ENCODE measurements at places on chromosomes 3 and 15. TPM values are rescaled to one million over a fixed set of nuclear protein-coding genes. Genes with fewer than 3 reads are reported as not detected.

DNA sequence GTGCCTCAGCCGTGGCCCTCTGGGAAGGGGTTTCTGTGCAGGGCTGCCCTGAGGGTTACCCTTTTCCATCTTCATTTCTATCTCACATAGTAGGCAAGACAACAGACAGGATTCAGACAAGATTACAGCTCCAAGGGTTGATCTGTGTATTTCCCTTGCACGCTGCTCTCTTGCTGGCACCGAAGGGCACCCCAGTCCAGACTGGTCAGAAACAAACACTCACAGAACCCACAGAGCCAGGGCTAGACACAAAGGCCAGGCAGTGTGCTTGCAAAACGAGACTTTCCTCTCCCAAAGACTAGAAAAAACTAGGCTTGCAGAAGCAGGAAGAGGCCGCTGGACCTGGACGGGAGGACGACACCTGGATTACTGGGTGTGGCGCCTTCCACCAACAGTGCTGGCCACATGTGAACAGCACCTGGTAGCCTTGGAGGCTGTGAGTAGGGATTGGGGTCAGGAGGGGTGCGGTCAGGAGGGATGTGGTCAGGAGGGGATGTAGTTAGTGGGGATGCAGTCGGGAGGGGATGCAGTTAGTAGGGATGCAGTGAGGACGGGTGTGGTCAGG is 96.8 kb downstream of the BDH1 start:
- DNase-seq = no peak

DNA sequence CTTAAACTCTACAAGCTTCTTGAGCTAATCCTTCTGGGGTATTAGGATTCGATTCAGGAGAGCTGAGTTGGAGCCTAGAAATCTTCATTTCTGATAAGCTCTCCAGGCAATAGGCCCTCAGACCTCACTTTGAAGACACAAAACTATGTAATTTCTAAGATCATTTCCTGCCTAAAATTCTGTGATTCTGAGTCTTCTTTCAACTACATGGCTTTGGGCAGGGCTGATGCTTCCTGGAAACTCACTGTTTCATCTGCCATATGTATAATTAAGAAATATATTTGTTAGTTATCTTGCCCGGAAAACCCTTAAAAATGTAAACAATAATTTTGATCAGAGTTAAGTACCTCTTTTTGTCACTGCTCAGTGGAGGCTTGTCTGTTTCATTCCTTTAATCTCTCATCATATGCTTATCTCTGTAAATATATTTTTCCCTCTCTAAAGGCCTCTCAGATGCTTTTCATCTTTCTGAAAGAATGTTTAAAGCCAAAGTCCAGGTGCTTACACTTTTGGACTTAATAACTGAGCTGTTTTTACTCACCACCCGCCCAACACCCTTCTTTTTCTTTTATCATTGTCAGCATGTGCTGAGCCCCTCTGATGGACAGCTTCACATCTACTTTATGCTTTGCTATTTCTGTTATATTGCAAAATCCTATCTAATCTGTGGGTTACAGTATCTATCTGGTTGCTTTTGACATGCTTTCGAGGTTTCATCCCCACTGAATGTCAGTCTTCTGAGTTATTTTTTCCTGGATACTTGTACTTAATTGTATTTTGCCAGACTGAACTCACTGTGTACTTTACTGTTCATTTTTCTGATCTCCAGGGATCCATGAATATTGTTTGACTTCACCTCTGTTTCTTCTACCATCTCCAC is 38.2 kb downstream of the FILIP1L start:
- peak; percentile 76 for DNase-seq

DNA sequence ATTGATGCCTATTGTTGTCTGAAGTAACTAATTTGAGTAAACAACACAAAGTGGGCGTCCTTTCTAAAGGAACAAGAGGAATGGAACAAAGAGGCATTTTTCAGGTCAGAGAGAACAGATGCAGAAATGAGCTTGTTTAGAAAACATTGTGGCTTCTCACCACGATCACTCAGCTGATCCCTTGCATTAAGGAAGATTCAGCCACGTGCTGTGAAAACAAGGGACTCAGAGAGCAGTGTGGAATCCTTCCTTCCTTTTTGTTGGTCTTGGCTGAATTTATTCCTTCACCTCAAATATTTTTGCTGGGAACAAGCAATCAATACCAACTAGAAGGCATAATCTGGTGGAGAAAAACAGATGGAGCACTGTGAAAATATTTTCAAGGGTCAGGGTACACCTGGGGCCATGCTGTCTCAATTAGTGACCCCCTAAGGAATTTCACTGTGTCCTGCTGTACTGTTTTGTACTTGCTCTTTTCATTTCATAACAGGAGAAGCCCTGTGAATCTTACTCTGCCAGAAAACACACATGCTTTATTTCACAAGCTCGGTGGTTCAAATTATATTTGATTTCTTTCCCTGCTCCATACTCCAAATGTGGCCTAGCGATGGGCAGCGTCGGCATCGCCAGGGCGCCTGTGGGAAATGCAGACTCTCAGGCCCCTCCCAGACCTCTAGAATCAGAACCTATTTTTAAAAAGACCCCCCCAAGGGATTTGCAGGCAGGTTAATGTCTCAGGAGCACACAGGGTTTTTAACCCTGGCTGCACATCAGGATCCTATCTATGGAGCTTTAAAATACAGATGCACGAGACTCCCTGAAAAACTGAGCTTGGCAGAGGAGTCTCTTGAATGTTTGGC is 11.6 kb upstream of the SLC6A20 start:
- DNase-seq = no peak

DNA sequence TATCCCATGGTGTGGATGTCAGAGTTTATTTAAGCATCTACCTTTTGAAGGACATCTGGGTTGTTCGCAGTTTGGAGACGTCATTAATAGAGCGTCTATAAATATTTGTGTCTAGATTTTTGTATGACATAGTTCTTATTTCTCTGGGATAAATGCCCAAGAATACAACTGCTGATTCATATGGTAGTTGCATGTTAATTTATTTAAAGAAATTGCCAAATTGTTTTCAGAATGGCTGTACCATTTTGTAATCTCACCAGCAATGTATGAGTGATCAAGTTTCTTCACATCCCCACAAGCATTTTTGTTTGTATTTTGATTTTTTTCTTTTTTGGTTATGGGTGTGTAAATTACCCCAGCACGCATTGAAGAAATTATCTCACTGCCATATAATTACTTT is 656.9 kb downstream of the NTRK3 start:
- no peak for DNase-seq

DNA sequence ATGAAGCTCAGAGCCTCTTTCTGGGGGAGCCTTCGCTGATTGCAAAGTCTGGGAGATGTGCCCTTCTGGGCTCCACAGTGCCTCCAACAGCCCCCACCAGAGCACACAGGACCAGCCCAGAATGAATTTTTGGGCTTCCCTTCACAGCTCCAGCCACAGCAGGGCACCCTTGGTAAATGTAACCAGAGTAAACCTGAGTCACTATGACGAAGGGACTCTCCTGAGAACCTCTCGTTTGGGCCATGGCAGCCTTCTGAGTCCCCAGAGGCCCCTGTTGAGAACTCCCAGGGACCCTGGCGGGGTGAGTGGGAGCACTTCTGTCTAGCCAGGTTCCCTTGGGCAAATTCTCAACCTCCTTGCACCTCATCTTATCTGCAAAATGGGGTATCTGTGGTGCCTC is 20.8 kb downstream of the FAM3D start:
- no peak for DNase-seq

DNA sequence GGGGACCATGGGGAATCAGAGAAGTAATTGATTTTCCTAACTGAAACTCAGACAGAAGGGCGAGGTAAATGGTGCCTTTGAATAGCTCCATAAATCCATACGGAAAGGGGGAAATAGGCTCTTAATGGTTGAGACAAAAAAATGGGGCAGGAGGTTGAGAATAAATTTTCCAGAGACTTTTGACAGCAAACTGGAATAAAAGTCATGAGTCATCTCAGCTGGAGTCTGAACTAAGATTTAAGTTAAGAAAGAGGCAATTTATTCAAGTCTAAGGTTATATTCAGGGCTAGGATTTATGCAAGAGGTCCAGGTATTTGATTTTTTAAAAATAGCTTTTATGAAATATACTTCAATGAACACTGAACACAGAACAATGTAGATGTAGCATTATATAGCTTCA is 238.7 kb upstream of the RORA start:
- no peak for DNase-seq

- DNase-seq = no peak
Observed at GRCh38 chr15:28998511-28998910, 112.7 kb downstream of the APBA2 start.

DNA sequence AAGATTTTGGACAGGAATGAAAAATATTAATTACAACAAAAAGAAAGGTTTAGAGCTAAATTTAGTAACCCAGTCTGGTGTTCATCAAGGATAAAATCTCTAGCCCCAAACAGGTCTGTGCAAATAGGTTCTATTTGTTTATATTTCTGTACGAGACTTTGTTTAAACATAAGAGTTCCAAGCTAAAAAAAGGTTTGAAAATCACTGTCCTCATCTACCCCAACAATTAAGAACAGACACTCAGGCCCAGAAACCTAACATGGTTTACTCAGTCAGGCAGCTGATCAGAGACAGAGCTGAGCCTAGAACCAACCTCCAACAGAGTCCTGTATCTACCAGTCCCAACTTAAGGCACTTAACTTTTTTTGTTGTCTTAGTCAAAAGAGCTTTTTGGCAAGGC is 49.3 kb downstream of the SNX4 start:
- no peak for DNase-seq

DNA sequence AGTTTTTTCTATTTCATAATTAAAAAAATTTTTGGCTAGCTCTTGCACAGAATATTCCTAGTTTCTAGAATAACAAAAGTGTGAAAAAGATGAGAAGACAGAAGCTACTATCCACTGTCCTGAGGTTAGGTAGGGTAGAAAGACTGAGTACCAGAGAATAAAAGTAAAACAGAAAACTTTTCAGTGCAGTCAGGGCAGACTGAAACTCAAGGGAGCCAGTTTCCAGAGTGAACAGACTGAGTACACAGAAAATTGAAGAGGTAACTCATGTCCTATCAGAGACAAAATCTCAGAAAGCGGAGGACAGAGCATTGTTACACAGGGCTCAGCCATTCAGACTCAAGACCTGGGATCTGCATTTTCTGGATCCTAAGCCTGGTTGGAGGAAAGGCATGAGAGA is 8.8 kb upstream of the FBXO40 start:
- no peak for DNase-seq

DNA sequence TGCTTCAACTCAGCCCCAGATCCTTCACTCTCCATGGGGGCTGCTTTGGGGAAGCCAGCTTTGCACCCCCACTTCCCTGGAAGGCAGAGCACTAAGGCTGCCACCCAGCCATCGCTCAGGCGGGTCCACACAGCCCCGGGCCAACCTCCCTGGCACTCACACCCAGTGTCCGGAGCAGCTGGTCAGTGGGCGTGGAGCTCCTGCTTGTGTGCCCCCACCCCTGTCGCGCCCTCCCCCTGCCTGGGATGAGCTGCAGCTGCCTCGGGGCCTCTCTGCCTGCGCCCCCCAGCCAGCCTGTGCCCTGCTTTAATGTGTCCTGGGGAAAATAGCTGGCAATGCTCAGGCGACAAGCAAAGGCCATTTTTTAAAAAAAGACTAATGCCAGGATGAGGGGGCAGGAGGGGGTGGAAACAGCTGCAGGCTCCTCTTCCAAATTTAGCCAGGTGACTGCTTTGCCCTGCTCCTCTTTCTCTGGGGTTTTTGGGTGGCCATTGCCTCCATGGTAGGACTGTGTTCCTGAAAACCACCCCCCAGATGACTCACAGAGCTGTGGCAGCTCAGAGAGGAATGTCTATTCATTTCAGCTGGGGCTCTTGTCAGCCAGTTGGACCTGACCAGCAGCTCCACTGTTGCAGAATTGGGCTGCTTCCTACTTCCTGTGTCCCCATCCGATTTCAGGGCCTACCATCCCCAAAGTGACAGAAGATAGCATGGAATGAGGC is 65.0 kb downstream of the CEMIP start:
- DNase-seq = no peak

GRCh38 chr15:42742149-42742548 is 5.2 kb upstream of the CDAN1 start:
- DNase-seq = no peak

GRCh38 chr3:151561878-151562277 is 101.0 kb upstream of the IGSF10 start:
- DNase-seq = peak; percentile 37

GRCh38 chr3:31996195-31996594 is 14.6 kb downstream of the ZNF860 start:
- DNase-seq = no peak

- DNase-seq = no peak
Observed at GRCh38 chr3:14252321-14253021, 73.9 kb downstream of the LSM3 start.

DNA sequence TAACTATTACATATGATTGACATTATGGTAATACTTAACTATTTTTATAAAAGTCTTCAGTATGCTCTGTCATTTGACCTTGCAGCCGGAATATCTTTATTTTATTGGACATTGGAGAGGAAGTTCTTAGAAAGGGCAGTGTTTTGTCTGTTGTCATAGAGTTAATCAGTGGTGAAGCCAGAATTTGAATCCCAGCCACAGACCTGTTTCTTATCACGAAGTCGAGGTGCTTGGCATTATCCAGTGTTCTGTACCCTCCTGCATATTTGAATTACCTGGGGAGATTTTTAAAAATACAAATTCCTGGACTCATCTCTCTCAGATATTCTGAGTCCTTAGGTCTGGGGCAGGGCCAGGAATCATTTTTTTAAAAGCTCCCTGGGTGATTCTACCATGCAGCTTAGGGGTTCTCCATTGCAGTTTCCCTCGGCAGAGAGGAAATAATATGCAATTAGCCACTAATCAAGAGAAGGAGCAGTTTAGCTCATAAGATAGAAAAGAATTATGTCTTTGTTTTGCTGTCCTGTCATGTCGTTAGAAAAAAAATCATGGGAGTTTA is 195.6 kb upstream of the CFAP20DC start:
- DNase-seq = no peak

IQCB1 gene
- 36.4 TPM for total RNA-seq

ROBO2 gene
- total RNA-seq = 0.09 TPM

GOLGA6D gene
- total RNA-seq = not detected

SCN11A gene
- total RNA-seq = not detected

LRRN1 gene
- 0.84 TPM for total RNA-seq

MAP2K5 gene
- total RNA-seq = 14.0 TPM

LTK gene
- 10.9 TPM for total RNA-seq

FETUB gene
- 0.30 TPM for total RNA-seq

PARL gene
- 97.0 TPM for total RNA-seq

ASB14 gene
- total RNA-seq = not detected

MCTP2 gene
- 10.9 TPM for total RNA-seq

SCG5 gene
- total RNA-seq = 0.84 TPM

All from Caco-2 (cell line).